GM10248 (cell line): ENCODE measurements at places on chromosomes 3 and 15.
A peak's percentile ranks its signal among the peaks of the same experiment; 100 is the strongest.

- no peak for DNase-seq
Measured at GRCh38 chr3:51670053-51670822, 814 bp upstream of the TEX264 start.

GRCh38 chr3:53226142-53226840, 29.5 kb downstream of the TKT start:
- DNase-seq: no peak

DNA sequence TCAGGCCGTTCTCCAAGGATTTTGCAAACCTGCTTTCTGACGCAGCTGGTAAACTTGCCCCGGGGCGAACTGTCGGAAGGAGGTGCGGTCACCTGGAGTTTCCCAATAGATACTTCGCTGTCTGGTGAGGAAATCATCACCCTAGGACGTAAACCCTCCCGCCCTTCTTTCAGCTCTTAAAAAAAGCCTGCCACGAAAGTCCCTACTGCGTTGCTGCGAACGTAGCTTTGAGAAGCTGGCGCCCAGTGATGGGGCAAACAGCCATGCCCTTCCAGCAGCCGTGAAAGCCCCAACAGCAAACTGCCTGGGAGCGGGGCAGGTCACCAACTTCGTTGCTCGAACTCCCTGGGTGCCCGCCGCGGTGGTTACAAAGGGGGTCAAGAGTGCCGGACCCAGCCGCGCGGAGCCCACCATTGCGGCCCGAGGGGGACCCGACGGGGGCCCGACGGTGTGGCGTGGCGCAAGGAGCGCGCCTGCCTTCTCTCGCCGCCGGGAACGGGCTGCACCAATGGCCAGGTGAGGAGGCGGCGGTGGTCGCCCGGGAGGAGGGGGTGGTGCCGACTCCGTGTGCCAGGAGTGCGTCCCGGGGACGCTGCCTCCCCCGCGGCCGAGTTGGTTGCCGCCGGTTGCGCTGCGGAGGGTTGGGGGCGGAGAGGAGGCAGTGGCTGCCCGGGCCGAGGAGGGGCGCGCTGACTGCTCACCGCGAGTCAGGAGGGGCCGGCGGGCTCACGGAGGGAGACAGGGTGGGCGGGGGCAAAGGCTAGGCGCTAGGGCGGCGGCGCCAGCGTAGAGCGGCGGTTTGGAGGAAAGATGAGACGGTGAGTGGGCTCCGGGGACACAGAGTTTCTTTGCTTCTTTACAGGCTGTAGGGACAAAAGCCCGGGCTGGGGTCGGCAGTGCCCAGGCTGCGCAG, at the start of gene PHLDB2:
Gene PHLDB2 (plus strand): TSS at position 205 of the 913 bp plus-strand sequence. CDS start 24,813 bp downstream, outside the sequence.
- DNase-seq: peak; percentile 61

GRCh38 chr15:40242213-40242599, 3.3 kb downstream of the PAK6 start:
- no peak for DNase-seq

- DNase-seq: no peak
Measured at GRCh38 chr15:47551079-47551478, 166.2 kb upstream of the SEMA6D start.

- DNase-seq: no peak
Measured at GRCh38 chr15:57356636-57357035, 19.7 kb upstream of the CGNL1 start.

DNA sequence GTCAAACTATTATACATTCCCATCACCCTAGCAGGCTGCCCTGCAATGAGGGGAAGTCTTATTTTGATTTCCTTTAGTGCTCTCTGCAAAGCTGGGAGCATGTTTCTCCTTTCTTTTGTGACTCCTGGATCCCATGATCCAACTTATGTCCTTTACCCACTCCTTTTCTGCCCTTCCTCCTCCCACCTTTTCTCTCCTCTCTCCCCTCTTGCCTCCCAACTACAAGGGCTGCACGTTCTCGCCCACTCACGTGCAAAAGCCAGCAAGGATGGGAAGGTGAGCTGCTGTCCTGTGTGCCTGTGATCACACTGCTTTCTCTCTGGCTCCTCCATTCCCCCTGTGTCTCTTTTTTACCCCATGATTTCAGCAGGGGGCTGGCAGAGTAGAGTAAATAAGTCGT, 6.1 kb downstream of the VIPR1 start:
- no peak for DNase-seq

DNA sequence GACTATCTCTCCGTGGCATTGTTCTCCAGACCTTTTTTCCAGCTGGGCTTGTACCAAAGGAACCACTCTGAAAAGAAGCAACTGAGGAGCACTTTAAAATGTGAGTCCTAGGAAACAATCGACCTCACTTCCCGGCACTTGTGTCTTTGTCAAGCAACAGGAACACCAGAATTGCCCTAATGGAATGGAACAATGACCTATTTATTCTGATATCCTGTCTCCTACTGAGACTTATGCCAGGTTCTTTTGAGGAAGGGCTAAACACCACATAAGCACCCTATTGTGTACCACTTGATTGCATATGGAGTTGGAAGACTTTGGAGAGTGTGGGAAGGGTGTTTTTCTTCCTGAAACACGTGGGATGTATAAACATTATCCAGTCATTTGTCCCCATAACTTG, 56.8 kb upstream of the TGFBR2 start:
- DNase-seq: no peak

DNA sequence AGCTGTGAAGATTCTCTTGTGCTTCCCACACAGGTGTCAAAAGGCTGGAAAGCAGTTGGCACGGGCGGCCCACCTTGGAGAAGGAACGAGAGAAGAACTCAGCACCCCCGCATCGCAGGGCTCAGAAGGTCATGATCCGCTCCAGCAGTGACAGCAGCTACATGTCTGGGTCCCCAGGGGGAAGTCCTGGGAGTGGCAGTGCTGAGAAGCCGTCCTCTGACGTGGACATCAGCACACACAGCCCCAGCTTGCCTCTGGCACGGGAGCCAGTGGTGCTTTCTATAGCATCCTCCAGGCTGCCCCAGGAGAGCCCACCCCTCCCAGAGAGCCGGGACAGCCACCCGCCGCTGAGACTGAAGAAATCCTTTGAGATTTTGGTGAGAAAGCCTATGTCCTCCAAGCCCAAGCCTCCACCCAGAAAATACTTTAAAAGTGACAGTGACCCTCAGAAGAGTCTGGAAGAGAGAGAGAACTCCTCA, 31.4 kb downstream of the STARD5 start:
- peak; percentile 70 for DNase-seq

GRCh38 chr15:89129123-89129815, 41.0 kb downstream of the ABHD2 start:
- DNase-seq: peak; percentile 62

DNA sequence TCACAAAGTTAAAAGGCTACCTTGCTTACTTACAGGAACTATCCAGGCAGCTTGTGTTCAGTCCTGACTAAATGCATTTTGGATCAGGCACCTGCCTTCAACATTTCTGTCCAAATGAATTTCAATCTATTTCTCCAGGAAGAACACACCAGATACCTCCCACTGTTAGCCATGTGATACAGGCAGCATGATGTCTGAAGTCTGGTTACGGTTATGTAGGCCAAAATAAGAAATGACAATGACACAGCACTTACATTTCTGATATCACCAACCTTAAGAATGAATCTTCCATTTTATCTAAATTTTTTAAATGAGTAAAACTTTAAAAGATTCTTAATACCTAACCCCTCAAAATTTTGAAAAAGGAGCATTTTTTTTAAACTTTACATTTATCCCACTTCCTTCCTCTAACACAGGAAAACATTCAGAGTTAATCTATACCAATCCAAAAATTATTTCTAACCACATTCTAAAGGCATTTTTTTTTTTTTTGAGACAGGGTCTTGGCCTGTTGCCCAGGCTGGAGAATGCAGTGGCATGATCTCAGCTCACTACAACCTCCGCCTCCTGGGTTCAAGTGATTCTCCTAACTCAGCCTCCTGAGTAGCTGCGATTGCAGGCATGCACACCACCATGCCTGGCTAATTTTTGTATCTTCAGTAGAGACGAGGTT, at the start of gene MAP4:
Gene MAP4 (minus strand): TSS at position 116 of the 673 bp plus-strand sequence. CDS start 17,556 bp downstream, outside the sequence.
- no peak for DNase-seq

- DNase-seq: no peak
Measured at GRCh38 chr15:68470049-68470742, 38.2 kb upstream of the ITGA11 start.

GRCh38 chr3:25870452-25870851, 80.6 kb downstream of the OXSM start:
- DNase-seq: no peak

DNA sequence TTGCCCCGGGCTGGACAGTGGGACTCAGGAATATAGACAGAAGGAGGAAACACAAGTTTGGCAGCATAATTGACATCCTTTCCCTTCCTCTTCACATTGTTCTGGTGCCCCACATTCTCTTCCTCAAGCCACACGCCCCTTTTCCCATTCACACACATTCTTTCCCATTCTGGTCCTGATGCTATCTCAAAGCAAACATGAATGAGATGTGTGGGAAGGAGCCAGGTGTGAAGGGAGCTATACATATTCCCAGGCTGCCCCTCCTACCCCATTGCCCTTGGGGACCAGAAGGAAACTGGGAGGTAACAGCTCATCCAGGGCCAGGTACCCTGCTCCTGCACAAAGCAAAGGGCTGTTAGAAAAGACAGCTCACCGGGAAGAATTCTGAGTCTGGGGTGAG, 23.4 kb upstream of the CLK3 start:
- no peak for DNase-seq

DNA sequence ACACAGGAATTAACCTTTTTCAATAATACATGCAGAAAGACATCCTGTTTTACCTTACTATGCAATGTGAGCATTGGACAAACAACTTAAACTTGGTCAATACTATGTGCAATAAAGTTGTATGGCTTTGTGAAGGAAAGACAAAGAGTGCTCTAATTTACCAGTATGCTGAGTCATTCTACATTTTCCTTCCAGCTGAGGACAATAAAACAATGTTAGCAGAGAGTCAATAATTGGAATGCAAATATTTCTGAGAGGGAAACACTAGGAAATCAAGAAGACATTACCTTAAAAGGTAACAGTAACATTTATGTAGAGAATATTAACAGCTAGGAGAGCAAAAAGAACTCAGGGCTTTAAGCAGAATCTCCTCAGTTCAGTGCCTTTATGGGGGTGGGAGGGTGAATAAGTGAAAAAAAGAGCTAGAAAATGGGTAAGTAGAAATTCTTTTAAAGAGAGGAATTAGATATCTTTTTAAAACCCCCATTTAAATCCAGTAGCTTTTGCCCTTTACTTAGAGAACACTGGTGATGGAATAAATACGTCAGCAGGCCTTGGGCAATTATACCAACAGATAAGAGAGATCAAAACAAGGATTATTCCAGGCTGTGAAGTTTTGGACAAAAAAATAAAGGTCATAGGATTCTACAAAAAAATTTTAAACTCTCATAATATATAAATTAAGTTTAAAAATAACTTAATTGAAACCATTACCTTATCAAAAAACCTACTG, 11.6 kb upstream of the HGD start:
- DNase-seq: no peak

- DNase-seq: no peak
Measured at GRCh38 chr15:87954793-87955192, 301.7 kb downstream of the NTRK3 start.

DNA sequence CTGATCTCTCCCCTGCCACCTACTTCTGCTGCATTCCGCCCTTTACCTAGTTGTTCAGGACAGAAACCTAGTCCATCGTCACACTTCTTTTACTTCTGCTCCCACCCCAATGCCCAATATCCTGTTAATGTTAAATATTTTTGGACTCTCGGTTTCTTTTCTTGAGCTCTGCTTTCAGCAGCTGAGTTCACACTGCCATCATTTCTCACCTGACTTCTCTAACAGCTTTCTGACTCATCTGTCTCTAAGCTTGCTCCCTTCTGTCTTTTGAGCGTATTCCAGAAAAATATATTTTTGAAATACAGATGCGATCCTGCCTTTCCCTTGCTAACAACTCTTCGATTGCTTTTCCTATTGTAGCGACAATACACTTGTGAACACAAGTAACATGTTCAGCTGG, 183.4 kb downstream of the KLHL25 start:
- DNase-seq: no peak

DNA sequence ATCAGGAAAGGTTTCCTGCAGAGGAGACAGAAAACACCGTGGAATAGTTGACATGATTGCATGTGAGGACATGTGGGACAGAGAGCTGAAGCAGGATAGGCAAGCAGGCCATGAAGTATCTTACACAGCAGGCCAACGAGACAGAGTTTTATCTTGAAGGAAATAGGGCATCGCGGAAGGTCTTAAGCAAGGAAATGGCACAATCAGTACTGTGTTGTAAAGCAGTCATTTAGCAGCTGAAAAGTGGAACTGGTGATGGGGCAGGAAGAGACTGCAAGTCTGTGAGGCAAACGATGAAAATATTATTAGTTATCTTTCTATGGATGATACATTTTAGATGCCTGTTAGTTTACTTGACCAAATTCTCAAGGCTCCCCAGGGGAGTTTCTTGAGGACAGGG, 535.1 kb downstream of the SOX2 start:
- no peak for DNase-seq
